ENCODE measurements at places on chromosomes 11 and 22.
A peak's percentile ranks its signal among the peaks of the same experiment; 100 is the strongest.

DNA sequence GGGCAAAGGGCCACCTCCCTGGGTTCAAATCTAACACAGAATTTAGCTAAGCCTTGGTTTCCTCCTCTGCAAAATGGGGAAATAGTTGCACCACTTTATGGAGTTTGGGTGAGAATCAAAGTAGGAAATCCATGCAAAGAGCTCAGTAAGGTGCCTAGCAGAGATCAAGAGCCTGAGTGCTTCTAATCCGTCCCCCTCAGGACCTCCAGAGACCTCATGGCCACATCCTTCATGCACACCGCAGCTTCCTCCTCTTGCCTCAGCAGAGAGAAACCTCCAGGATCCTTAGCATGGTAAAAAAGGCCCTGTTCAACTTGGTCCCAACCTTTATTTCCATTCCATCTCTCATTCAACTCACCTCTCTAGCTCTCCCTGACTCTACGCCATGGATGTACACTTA, 37.8 kb upstream of the NAV2 start:
- DNase-seq: no peak

- DNase-seq: no peak
These were observed 28.0 kb downstream of the FLRT1 start for GRCh38 chr11:64063777-64064176.

GRCh38 chr22:20131597-20131858, at the start of gene ZDHHC8:
TSS of gene ZDHHC8 (plus strand) at chr22:20131804. CDS start at chr22:20131948, 144 bp downstream.
- DNase-seq: no peak

DNA sequence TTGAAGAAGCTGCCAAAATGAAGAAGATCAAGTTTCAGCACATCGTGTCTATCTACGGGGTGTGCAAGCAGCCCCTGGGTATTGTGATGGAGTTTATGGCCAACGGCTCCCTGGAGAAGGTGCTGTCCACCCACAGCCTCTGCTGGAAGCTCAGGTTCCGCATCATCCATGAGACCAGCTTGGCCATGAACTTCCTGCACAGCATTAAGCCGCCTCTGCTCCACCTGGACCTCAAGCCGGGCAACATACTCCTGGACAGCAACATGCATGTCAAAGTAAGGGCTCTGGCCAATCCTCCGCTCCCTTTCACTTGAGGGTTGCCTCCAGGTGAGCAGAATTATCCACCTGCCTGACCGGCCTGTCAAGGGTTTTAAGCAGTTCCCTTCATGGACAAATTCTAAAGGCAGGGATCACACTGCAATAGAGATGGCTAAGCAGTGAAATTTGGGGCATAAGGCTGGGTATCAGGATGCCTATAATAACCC, 6.0 kb downstream of the ANKK1 start:
- no peak for DNase-seq

DNA sequence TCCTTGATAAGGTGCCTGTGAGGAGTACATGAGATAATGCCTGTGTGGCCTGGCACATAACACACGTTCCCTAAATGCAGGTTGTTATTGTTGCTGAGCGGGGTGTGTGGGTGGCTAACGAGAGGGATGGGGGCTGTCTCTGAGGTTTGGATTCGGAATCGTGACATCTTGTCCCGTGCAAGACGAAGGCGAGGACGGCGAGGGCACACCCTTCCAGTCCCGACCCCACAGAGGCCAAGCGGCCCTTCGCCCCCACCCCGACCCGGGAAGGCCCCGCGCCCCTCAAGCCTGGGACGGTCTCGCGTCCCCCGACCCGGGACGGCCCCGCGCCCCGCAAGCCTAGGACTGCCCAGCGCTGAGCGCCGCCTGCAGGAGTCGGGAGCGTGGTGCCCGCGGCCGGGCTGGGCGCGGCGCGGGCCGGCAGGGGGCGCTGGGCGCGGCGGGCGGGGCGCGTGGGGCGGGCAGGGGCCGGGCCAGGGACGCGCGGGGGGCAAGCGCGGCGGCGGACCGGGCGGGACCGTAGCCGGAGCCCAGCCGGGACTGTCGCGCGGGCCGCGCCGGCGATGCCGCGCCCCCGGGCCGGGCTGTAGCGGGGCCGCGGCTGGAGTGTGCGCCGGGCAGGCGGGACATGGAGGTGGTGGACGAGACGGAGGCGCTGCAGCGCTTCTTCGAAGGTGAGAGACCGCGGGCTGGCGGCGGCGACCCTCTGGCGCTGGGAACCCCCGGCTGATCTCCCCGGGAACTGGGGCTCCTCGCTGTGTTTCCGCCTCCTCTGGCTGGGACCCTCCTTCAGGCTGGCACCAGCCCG, at the start of gene MYRF:
TSS of gene MYRF (plus strand) at position 520 of the 808 bp plus-strand sequence. CDS start at position 629, 109 bp downstream.
- DNase-seq: peak; percentile 34

- DNase-seq: no peak
These were observed 4.0 kb downstream of the ANKRD13D start for GRCh38 chr11:67293090-67293489.

DNA sequence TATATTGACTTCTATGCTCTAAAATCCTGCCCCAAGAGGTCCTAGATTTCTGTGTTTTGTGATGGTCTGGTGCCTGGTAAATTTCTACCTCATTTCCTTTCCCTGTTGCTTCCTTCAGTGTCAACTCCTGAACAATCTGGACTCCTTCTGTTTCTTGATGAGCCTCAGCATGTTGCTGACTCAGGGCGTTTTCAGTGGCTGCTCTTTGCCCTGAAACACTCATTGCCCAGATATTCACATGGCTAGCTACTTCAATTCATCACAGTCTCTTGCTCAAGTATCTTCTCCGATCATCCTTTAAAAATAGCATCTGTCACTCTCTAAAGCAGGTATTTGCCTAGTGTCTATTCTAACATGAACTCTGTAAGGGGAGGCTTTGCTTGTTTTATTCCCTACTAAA, 526.3 kb upstream of the RAG2 start:
- DNase-seq: no peak

GRCh38 chr11:103637295-103637694, 399.1 kb upstream of the DDI1 start:
- DNase-seq: no peak

GRCh38 chr11:33532720-33533385, 167.8 kb downstream of the C11orf91 start:
- DNase-seq: no peak

GRCh38 chr11:65719871-65720210, 757 bp downstream of the RNASEH2C start:
- DNase-seq: no peak

GRCh38 chr22:49359076-49359475, 468.6 kb downstream of the BRD1 start:
- no peak for DNase-seq

GRCh38 chr22:35334004-35334403, 34.3 kb downstream of the TOM1 start:
- DNase-seq: no peak

- no peak for DNase-seq
These were observed 13.1 kb upstream of the MFRP start for GRCh38 chr11:119359365-119360214.

- no peak for DNase-seq
These were observed 99.8 kb downstream of the MORC2 start for GRCh38 chr22:30868663-30869385.

DNA sequence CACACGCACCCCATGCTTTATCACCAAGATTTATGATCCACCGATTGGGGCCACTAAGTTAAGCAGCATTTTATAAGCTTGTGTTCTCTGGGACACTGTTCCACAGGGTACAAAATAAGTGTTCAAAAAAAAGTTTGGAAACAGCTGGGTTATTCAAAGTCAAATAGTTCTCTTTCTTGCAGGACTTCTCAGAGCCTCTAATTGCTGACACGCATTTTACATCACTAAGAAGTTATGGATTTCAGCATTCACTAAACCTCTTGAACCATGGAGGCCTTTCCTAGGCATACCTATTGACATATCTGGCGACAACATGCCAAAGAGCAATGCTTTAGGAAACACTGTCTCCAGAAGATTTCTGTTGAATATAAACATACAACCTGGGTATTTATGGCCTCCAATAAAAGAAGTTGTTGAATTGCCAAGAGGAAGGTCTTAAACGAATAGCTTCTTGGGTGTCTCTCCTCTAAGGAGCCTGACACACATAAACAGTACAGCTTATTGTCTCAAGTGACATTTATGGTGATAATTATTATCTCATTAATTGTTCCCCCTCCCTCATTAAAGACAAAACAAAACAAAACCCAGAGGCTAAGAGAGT, 147.1 kb upstream of the ARHGAP20 start:
- DNase-seq: no peak

DNA sequence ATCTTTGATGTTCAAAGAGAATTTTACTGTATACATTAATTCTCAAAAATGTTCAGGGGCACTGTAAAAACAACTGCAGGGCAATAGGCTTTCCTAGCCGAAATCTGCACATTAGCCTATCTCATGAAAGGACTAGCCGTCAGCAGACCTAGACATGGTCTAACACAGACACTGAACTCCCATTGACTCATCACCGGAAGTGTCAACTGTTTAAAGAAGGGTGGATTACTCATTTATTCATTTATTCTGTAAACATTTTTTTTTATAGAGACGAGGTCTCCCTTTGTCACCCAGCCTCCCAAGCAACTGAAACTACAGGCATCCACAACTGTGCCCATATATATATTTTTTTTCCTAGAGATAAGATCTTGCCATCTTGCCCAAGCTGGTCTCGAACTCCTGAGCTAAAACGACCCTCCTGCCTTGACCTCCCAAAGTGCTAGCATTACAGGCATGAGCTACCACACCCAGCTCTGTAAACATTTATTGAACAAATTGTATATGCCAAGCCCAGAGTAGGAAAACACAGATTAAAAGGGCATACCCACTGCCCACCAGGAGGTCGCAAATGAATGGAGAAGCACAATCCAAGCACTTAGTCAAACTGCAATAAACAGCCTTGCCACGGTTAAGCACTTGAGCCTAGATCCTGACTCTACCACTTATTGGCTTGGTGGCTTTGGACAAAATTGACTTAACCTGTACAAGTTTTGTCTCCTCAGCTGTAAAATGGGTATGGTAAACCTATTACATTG, 26.6 kb downstream of the RAB30 start:
- peak; percentile 37 for DNase-seq

GRCh38 chr22:29951791-29952413, 68.9 kb downstream of the MTMR3 start:
- no peak for DNase-seq

DNA sequence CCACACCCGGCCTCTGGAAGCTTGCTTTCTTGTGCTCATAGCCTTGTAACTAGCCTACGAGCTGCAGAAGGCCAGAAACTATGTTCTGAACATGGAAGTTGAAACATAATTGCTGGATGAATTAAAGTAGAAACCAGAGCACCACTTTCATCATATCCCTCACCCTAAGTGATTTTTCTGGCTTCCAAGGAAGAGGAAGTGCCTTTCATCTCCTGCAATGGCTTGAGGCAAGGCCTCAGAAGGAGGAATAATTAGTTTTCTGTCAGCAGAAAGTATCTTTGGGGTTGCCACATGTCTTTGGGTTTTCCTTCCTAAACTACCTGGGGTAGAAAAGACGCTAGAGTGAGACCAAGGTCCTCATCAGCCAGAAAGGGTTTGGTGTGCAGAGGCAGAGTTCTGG, 14.5 kb downstream of the RPL27A start:
- DNase-seq: no peak

- no peak for DNase-seq
These were observed 36.8 kb upstream of the APOA1 start for GRCh38 chr11:116874251-116874650.

GRCh38 chr22:27183474-27183873, 526.1 kb downstream of the MIAT start:
- no peak for DNase-seq

DNA sequence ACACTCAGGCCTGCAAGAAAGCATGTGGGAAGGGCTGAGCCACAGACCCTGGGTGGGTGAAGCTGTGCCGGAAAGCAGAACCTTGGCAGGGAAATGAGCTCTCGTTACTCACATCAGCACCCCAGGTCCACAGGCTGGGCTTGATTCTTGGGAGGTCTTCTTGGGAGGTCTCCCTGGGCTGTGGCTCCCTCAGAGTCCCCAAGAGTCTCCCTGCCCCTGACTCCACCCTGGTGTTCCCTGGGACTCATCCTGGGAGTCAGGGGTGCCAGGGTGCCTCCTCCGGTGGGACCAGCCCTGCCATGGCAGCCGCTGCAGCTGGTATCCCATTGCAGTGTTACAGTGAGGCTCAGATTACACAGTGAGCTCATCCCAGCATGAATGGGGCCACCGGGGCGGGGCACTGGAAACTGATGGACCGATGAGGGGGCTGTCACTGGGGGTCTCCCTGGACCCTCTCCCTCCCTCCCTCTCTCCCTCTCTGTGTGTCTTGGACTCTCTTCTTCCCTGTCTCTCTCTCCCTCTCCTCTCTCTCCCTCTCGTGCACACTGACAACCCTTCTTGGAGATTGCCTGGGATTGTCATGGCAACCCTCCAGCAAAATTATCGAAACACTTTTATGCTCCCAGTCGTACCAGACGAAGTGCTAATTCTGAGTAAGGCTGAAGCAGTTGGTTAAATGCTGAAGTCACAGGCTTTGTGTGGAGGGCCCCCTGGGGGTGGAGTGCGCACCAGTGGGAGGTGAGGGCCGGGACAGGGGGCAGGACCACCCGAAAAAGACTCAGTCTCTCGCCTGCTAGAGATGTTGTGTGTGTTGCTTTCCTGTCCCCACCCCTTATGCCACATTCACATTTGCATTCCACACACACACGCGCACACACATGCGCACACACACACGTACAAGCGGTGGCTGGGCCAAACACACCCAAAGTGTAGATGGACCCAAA, 8.6 kb upstream of the C11orf96 start:
- DNase-seq: no peak

DNA sequence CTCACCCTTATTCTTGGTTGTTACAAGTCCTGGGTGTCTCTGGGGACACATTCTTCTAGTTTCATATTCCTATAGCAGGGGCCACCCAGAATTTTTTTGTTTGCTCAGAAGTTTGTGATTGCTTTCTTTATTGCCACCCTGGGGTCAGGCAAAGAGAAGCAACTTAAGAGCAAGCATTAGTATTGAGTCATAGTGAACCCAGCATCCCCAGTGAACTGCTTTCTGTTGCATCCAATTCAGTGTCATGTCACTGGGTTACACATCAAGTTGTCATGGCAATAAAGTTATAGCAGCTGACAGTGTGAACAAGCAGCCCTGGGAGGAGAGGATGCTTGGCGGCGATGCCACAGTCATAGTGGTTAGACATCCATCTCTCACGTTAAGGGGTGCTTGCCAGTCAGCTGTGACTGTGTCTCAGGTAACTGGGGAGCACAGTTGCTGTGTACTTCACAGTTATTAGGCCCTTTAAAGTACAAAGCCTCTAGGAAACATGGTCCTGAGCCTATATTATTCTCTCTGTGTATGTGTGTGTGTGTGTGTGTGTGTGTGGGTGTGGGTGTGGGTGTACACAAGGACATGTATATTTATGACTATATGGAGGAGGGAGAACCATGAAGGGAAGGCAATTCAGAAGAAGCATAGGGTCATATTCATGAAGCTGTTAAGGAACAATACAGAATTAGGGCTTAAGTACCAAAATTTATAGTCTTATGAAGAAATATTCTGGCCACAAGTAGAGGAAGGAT, 52.5 kb downstream of the TRIM44 start:
- DNase-seq: no peak

- DNase-seq: no peak
These were observed 35.2 kb downstream of the GDPD5 start for GRCh38 chr11:75490221-75491181.

- no peak for DNase-seq
These were observed 2.3 kb upstream of the RAD9A start for GRCh38 chr11:67389477-67389876.

GRCh38 chr11:79691445-79691844, 250.6 kb upstream of the TENM4 start:
- DNase-seq: no peak

GRCh38 chr11:84249344-84250135, 963.4 kb upstream of the CCDC90B start:
- no peak for DNase-seq

GRCh38 chr22:28143241-28143865, 224.3 kb upstream of the PITPNB start:
- DNase-seq: no peak

GRCh38 chr11:45092901-45093760, 53.3 kb upstream of the PRDM11 start:
- DNase-seq: no peak

All from NCI-H460 (cell line).